ENCODE measurements at places on chromosomes 1 and 21. TPM values are rescaled to one million over a fixed set of nuclear protein-coding genes. Genes with fewer than 3 reads are reported as not detected.

The DSCAM gene
- total RNA-seq: not detected

The LRRC38 gene
- not detected for total RNA-seq

The CLCA4 gene
- total RNA-seq: 0.13 TPM

The FCMR gene
- total RNA-seq: 16.7 TPM

DNA sequence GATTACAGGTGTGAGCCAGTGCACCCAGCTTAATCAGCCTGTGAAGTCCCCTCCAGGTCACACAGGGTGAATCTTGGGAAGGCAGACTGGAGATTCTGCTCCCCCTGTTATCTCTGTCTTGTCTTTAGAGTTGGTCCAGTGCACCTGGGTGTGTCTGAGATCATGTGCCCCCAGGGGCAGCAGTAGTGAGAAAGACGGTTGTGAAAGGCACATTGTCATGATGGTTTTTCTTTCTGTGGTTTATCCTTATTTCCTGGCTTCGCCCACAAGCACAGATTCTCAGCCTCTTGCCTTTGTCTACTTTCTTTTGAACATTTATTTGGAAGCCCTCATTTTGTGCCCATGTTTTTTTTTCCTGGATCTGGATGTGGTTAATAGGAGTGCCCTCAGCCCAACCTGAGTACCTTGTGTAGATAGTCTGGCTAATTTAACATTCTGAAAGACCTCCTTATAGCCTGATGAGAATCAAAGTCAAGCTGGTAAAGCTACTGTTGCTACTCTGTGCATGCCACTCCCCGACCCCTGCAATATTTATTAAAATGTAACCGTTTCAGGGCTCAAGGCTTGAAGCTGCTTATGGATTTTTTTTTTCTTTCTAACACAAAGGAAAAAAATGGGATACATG lies 23.7 kb downstream of the UCK2 start:
- no peak for DNase-seq

DNA sequence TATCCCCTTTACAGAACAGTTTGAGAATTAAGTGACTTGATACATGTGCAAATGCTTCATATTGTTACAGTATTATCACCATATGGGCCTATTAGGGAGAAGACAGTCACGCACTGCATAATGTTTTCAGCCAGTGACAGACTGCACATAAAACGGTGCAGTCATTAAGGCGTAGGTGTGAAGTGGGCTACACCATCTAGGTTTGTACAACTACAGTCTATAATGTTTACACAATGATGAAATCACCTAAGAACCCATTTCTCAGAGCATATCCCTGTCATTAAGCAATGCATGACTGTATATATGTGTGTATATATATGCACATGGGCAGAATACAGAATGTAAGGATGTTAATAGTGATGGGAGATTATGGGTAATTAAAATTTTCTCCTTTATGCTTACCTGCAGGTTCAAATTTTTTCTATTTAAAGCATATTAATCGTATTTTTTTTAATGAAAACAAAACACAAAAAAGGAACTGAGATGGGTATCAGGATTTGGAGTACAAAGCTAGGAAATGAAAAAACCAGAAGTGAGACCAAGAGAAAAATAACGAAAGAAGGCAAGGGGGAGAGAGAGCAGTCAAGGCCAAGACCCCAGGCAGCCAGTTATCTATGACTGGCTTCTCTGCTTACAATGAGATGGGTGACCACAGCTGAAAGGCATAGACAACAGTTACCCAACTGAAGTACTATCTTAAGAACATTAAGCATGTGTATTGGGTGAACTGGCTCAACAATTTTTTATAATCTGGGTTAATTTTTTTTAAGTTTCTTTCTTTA lies 122.9 kb upstream of the DAB1 start:
- no peak for DNase-seq

- no peak for DNase-seq
Observed at GRCh38 chr1:111720274-111720976, 18.8 kb downstream of the INKA2 start.

- peak; percentile 53 for DNase-seq
Observed at GRCh38 chr1:185965870-185966269, 231.7 kb downstream of the HMCN1 start.

- no peak for DNase-seq
Observed at GRCh38 chr1:12532405-12533315, 85.3 kb downstream of the DHRS3 start.

DNA sequence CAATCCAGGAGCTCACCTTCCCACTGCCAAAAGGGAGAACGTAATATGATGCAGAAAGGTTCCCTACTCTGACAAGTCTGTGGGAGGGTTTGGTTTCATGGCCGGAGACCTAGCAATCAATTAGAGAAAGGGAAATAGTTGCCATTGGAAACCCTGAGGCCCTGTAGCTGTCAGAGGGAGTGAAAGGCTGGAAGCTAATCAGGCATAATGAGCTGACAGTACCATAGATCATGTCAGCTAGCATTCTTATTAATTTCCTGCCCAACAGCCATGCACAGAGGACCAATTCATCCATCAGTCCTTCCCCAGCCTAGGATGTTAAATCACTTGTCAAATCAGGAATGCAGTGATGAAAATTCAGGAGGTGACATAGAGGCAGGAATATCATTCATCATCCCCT lies 527.3 kb downstream of the PLPP3 start:
- peak; percentile 50 for DNase-seq

GRCh38 chr1:154556422-154556821 lies 2.0 kb downstream of the UBE2Q1 start:
- DNase-seq: peak; percentile 53

The HES4 gene
- total RNA-seq: 32.0 TPM

The LAMC2 gene
- 89.0 TPM for total RNA-seq

The GNAT2 gene
- not detected for total RNA-seq

DNA sequence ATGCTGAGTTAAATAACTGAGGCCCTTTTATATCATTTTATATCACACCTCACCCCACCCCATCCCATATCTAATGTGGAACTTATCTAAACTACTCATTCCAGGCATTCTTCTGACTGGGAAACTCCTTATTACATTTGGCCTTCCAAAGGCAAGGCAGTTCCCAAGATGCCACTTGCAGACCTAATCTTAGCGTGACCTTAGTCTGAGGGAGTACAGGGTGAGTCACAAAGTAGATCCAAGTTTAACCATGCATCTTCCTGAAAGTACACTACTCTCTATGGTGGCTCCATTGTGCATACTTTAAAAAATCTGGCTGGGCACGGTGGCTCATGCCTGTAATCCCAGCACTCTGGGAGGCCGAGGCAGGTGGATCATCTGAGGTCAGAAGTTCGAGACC lies 353.6 kb upstream of the C1orf87 start:
- DNase-seq: no peak

DNA sequence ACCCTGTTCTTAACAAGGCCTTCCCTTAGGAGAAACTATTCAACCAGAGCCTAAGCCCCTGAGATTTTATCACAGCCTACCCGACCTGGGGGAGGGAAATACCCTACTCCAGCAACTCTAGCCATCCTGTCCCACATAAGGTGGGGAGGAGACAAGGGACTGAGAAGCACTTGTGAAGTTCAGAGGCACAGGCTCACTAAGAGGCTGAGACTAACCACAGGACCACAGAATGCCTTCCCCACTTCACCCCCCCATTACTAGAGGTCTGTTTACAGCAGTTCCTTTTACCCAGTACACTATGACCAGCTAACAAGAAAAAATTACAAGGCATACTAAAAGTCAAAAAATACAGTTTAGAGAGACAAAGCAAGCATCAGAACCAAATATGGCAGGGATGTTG lies 86.8 kb downstream of the TEX35 start:
- DNase-seq: no peak

GRCh38 chr1:214506972-214507431 lies 44.4 kb downstream of the PTPN14 start:
- DNase-seq: peak; percentile 66

DNA sequence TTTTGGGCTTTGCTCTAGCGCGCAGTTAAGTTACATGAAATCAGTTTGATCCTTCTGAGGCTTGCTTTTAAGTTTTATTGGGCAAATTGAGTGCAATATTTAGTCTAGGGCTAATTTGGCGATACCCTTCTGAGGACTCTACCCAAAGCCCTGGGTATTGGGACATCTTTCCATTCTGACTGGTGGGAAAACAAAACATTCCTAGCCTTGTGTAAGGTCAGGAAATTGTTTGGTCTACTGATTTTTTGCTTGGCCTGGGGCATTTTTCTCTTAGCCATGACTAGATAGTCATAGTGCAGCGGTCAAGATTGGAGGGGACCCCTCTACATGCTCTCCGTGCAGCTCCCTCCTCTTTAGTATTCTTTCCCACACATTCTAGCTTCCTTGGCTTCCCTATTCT lies 189.6 kb upstream of the PTGFR start:
- DNase-seq: no peak

DNA sequence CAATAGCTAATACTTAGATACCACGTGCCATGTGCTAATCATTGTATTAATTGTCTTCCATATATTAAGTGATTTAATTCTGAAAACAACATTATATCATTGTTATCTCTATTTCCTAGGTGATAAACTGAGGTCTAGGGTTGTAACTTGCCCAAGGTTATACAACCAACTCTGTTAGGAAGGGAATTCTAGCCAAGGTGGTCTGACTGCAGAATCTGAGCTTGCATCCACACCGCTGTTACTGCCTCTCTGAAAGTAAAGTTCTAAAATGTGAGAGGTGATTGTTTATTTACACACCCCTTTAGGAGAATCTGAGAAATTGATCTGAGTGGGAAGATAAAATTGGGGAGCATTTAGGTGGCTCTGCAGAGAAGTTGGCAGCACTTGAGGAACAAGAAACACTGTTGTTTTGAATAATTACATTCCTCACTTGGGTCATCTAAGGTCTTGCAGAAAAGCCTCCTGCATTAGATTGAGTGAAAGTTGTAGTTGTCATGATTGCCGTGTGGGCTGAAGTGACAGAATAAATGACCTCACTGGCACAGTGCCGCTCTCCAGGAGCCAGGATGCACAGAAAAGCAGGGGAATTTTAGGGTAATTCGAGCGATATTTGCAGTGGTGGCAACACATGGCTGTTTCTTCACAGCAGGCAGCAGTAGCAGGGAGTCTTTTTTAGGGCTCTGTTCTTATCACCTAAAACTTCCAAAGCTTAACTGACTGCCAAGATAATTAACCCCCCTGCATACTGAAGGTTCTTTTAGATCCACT lies 121.7 kb downstream of the ADGRL4 start:
- DNase-seq: no peak

DNA sequence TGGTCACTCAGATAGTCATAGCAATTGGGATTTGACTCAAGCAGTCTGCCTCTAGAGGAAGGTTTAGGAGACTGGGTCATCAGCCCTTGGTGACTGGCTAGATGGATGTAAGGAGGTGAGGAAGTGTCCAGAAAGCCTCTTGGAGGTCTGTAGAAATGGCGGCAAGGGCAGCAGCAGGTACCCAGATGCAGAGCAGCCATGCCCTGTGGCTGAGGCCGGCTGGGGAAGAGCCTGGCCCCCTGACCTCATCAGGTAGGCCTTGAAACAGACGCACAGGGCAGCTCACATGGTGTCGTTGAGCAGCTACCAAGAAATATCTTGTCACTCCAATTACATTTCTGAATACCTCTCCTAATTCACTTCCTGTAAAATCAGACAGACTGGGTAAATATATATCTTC lies 98.2 kb downstream of the DMRTB1 start:
- no peak for DNase-seq

DNA sequence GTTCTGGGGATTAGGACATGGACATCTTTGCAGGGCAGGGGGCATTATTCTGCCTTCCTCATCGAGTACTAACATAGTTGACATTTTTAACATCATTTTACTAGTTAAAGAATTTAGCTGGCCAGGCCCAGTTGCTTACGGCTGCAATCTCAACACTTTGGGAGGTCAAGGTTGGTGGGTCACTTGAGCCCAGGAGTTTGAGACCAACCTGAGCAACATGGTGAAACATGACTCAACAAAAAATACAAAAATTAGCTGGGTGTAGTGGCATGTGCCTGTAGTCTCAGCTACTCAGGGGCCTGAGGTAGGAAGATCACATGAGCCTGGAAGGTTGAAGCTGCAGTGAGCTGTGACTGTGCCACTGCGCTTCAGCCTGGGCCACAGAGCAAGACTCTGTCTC lies 29.8 kb upstream of the THEM4 start:
- no peak for DNase-seq

- DNase-seq: peak; percentile 72
Observed at GRCh38 chr1:12386130-12386529, 156.3 kb downstream of the VPS13D start.

The ELAVL4 gene
- total RNA-seq: not detected

DNA sequence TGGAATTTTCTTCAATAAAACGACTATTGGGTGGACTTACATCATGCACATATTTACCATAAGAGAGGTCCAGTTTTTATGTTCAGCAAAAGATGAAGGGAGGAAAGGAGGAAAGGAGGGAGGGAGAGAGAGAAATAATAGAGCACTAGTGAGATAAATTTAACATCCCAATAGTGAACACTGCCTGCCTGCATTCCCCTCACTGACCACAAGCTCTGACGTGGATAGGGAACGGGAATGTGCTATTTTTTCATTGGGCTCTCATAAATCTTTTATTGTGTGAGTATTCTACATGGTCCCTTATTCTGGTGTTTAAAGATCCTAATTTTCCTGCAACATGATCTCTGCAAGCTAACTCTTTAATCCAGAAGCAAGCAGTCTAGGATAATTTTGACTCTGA lies 82.1 kb downstream of the TTC3 start:
- no peak for DNase-seq

GRCh38 chr21:27564684-27565301 lies 597.9 kb upstream of the ADAMTS5 start:
- DNase-seq: peak; percentile 40

DNA sequence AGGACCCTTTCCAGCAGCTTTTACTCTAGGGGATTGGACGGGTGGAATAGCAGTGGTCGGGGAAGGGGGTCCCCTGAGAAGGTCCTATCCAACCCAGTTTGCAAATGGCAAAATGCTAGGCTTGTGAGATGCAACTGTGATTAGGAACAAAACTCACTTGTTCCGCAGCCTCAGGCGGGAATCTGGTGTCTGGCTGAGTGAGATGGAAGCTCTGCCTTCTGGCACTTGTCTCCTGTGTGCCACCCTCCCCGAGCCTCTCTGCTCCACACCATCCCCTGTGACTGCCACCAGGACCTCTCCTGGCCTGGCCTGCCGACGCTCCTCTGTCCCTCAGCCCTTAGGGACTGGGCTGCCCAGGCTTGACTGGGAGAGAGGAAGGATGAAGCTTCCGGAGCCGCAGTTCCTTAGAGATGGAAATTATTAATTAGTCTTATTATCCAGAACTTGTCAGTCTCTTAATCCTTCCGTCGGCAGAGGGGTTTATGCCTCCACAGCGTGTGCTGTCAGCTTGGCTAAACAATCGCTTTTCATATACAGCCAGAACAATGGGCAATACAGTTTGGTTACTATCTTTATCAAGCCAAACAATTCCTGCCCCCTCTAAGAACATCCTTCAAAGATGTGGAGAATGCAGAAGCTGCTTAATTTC lies 292.8 kb upstream of the VAMP3 start:
- no peak for DNase-seq

DNA sequence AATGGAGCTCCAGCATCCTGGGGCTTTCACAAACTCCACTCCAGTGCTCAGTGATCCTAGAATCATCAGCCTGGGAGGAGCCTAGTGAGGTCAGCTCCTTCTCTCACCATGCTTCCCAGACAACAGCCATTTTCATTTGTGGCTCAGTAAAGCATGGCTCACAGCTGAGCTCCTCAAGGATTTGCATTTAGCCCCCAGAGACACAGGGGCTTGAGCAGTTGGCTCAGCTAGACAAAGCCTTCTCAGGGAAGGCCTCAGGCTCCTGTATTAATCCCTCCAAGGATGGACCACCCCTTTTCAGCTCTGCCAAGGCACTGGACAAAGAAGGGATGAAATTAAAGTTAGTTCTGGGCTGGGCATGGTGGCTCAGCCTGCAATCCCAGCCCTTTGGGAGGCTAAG lies 39.5 kb downstream of the ERI3 start:
- DNase-seq: no peak

Data from kidney (tissue), 22 donors.